Left lobe of liver (tissue), 2 donors: ENCODE measurements at places on chromosomes 1 and 21. TPM values are rescaled to one million over a fixed set of nuclear protein-coding genes. Genes with fewer than 3 reads are reported as not detected.

- no peak for DNase-seq
These were observed 384.9 kb downstream of the NCAM2 start for GRCh38 chr21:21383126-21383525.

- no peak for DNase-seq
These were observed 249.3 kb downstream of the TNR start for GRCh38 chr1:175494011-175494554.

- no peak for DNase-seq
These were observed 56.2 kb downstream of the BTBD8 start for GRCh38 chr1:92136341-92136740.

- no peak for DNase-seq
These were observed 1713.4 kb downstream of the NCAM2 start for GRCh38 chr21:22711636-22712035.

DNA sequence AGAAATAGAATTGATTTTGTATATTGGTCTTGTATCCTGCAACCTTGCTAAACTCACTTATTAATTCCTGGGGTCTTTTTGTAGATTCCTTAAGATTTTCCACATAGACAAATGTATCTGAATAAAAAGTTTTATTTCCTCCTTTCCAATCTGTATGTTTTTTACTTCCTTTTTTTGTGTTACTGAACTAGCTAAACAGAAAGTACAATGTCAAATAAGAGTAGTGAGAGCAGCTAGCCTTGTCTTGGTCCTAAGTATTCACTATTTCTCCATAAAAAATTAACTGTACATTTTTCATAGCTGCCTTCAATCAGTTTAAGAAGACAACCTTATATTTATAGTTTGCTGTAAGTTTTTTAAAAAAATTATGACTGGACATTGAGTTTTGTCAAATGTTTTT lies 74.9 kb downstream of the FASLG start:
- no peak for DNase-seq

DNA sequence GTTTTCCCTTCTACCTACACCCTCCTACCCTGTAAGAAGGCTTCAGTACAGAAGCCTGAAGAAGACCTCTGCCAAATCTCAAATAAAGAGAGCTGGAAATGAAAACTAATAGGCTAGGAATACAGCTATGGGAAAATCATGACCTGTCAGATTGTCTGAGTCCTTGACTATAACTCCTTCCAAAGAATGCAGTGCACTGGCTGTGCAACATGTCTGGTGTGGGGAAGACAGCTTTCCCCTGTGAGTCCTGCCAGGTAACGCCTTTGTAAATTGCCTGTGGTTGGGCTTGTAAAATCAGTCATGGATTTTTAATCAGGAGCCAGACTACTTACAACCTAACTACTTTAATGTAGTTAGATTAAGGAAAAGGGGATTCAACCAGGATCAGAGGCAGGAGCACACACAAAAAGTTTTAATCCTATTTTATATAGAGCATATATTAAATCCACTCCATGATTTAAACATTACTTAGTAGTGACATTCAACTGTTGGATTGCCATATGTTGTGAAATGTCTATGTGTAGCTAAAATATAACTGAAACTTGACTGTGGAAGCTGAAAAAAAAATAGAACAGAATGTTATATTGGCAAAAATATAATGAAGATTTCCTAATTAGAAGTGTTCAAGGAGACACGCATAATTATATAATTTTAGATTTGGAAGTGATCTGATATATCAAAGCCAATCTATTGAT lies 1667.8 kb downstream of the KCNT2 start:
- no peak for DNase-seq

DNA sequence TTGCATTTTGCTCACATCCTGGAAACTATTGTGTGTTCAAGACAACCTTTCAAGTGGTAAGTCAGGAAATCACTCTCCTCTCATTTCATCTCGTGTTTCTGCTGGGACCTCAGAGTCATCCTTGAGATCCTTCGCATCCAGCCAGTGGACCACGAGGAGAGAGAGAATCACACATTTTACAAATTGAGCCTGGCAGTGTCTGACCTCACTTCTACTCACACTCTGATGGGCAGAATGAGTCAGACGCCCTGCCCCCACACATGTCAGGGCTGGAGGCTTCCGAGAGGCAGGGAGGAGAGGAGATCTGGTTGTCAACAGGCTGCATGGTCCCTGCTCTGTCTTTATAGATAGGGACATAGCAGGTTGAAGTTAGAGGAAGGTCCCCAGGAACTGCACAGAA lies 509.7 kb downstream of the AJAP1 start:
- DNase-seq = no peak

The CLCN6 gene
- 10.8 TPM for total RNA-seq

The SUSD4 gene
- total RNA-seq = 1.3 TPM

The LAMC2 gene
- total RNA-seq = 0.30 TPM

The FCAMR gene
- 0.60 TPM for total RNA-seq
